ENCODE measurements at places on chromosomes 12 and 14.

DNA sequence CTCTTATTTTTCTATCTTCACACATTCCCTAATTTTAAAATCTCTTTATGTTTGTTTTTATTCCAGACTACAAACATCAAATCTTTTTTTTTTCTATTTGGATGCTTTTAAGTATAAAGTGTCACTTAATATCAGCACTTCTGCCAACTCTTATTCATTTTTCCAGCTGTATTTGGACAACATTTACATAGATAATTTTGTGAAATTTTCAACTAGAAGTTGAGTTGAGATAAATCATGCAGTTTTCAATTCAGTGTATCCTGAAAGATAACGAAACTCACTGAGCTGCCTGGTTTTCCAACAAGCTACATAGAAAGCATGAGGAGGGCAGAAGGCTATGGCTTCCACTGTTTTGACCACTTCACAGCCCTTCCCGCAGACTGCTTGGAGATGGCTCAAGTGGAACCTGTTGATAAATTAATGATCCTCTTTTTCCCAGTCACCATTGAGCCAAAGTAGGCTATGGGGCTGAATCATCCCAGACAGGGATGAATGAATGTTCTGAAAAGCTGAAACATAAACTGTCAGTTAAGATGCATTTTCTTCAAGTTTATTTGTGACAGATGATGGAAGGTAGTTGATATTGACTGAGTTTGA, 213.9 kb downstream of the RAD51B start:
- no peak for DNase-seq

DNA sequence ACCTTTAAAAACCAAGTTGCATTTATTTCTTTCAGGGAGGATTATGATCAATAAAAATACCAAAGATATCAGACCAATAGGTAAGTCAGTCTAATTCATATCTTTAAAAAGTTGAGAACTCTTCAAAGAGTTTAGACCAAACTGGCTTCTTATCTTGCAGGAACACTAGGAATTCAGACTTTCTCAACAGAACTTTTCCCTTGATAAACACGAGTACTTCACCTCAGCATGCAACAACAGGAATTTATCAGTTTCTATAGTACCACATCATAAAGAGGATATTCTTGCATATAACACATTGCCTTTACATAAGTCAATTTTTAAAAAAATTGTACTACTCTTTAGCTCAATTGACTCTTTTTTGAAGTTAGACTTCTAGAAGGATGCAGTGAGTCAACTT, 68.2 kb downstream of the DNAI7 start:
- no peak for DNase-seq

- DNase-seq, result peak; percentile 42
Observed at GRCh38 chr12:113392988-113393579, 10.6 kb downstream of the SDS start.

DNA sequence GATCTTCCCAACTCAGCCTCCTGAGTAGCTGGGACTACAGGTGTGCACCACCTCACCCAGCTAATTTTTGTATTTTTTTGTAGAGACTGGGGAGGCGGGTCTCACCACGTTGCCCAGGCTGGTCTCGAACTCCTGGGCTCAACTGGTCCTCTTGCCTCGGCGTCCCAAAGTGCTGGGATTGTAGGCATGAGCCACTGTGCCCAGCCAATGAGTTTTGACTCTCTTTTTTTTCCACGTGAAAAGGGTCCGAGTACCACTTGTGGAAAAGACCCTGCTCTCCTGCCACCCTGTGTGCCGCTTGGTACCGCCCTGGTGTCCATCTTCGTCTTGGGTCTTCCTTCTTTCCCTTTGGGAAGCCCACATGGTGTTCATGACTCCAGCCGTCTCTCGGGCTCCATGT, 17.6 kb downstream of the TEDC1 start:
- no peak for DNase-seq

GRCh38 chr14:61581955-61582615, 113.2 kb upstream of the HIF1A start:
- DNase-seq, result no peak

DNA sequence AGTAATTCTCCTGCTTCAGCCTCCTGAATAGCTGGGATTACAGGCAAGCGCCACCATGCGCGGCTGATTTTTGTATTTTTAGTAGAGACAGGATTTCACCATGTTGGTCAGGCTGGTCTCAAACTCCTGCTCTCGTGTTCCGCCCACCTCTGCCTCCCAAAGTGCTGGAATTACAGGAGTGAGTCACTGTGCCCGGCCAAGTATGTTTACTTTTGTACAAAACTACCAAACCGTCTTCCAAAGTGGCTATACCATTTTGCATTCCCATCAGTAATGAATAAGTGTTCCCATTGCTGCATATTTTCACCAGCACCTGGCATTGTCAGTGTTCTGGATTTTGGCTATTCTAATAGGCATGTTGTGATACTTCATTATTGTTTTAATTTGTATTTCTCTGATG, 8.4 kb upstream of the KRT6A start:
- DNase-seq, result no peak

DNA sequence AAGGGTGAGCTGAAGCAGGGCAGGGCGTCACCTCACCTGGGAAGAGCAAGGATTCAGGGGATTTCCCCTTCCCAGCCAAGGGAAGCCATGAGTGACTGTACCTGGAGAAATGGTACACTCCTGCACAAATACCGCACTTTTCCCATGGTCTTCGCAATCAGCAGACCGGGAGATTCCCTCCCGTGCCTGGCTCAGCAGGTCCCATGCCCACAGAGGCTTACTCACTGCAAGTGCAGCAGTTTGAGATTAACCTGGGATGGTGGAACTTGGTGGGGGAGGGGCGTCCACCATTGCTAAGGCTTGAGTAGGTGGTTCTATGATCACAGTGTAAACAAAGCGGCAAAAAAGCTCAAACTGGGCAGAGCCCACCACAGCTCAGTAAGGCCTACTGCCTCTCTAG, 11.0 kb upstream of the DHRS4 start:
- DNase-seq, result no peak

- no peak for DNase-seq
Observed at GRCh38 chr12:54371328-54372112, 7.2 kb upstream of the GPR84 start.

DNA sequence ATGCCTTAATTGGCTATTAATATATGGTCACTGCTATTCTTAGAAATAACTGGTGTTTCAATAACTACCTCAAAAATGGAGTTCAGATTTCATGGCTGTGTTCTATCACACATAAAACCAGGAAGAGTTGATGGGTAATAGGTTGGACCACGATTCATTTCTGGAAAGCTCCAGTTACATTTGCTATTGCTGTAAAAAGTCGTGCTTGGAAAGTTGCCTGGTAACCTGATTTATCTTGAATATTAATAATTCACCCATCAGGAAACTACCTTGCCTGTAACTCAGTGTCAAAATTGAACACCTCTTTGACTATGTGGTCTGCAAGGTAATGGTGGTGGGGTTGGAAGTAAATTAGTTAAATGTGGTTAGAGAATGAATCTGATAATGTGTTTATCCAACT, 104.7 kb upstream of the IFNG-AS1 start:
- DNase-seq, result no peak

DNA sequence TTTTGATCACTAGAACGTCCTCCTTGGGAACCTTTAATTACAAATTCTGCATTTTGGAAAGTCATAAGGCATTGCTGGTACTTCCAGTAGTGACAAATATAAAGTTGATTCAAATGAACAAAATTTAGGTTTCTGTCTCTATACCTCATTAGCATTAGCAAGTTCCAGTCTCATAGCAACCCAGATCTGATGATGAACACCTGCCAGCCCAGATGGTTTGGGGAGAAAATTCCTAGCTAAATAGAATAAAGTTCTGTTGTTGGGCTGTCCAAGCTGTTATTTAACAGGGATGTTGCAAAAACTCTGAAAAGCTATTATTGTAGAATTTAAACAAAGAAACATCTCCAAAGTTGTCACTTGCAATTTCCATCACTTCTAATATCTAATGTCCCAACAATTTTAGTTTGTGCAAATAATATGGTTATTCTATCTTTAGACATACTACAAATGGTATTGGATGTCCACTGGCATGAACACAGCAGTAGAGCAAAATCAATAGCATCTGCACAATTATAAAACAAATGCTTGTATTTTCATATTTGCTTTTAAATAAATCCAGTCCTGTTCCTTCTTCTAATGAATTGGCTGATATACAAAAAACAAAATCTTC, 299.4 kb downstream of the SLC16A7 start:
- no peak for DNase-seq

DNA sequence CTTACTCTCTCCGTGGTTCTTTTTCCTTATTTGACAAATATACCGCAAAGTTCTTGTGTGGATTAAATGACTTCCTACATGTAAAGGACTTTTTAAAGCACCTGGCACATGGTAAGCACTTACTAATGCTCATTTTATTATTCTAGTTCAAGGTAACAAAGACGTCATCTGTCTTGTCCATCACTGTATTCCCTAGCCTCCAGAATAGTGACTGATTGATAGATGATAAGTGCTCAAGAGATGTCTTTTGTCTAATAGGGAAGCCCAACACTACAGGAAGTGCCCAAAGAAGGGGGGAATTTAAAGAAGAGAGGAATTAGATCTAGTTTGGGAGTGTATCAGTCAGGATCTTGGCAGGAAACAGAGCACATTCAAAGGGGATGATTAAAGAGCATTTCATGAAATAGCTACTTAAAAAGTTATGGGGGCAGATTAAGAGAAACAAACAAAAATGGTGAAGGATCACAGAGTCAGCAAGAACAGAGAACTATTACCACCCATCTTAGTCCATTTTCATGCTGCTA, 151.9 kb downstream of the GXYLT1 start:
- no peak for DNase-seq

- DNase-seq, result no peak
Observed at GRCh38 chr12:20432290-20432689, 64.0 kb downstream of the PDE3A start.

- no peak for DNase-seq
Observed at GRCh38 chr14:86574051-86574777, 1044.3 kb downstream of the FLRT2 start.

GRCh38 chr12:124361074-124361970, 66.4 kb downstream of the RFLNA start:
- DNase-seq, result no peak

DNA sequence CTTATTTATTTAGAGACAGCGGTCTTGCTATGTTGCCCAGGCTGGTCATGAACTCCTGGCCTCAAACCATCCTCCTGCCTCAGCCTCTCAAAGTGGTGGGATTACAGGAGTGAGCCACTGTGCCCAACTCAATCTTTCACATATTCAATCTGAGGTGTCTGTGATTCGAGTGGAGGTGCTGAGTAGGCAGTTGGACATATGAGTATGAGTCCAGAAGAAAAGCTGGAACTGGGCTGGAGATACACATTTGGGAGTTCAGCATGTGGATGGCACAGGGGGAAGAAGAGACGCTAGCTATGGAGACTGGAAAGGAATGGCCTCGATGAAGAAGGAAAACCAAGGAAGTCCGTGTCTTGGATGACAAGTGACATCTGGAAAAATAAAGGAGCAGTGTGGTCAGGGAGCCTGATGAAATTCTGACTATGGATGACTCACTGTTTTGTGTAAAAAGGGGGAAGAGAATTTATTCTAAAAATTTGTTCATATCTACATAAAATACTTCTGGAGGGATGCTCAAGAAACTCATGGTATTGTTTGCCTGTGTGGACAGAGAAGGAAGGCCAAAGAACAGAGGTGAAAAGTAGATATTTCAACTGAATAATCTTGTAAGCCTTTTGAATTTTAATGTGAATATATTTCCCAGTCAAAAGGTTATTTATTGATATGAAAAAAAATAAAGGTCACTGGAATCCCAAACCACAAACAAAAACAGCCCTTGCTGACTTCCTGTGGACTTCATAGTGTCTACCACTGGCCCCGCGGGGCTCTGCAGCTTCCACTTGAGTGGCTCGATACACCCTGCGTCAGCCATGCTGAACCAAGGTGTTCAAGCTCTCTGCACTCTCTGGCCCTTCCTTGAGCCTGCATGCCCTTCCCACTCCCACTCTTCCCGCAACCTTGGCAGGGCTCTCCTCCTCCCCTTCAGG, 8.9 kb upstream of the LTA4H start:
- no peak for DNase-seq

DNA sequence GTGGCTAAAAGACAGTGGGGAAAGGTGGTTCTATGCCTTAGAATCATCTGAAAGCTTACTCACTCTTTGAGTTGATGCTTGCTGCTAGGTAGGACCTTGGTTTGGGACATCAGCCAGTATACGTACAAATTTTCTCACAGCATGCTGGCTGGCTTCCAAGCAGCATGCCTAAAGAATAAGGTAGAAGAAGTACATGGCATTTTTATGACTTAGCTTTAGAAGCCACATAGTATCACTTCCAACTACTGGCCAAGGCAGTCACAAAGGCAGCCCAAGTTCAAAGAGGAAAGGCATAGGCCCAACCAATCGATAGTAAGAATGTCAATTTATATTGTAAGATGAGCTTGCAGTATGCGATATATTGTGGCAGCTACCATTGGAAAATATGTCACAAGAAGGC, 284.2 kb upstream of the CAND1 start:
- DNase-seq, result no peak

- no peak for DNase-seq
Observed at GRCh38 chr14:72736308-72736707, 157.6 kb downstream of the DPF3 start.
